Left renal cortex interstitium (tissue), 4 donors: ENCODE measurements at places on chromosomes 12 and 14. TPM values are rescaled to one million over a fixed set of nuclear protein-coding genes. Genes with fewer than 3 reads are reported as not detected.

Gene DACT1
- 33.2 TPM for polyA plus RNA-seq

Gene MYBPC1
- not detected for polyA plus RNA-seq

Gene FAM186B
- polyA plus RNA-seq = 0.97 TPM

Gene KRT6C
- polyA plus RNA-seq = not detected

Gene RTL1
- 0.08 TPM for polyA plus RNA-seq

Gene IFI27L1
- 25.5 TPM for polyA plus RNA-seq

Gene LYZ
- 26.9 TPM for polyA plus RNA-seq

Gene B3GNT4
- polyA plus RNA-seq = 4.2 TPM

Gene GPR135
- 6.1 TPM for polyA plus RNA-seq

Gene RILPL2
- polyA plus RNA-seq = 5.9 TPM

Gene MON2
- 66.7 TPM for polyA plus RNA-seq

Gene LRRC23
- 17.7 TPM for polyA plus RNA-seq

Gene BIN2
- 1.9 TPM for polyA plus RNA-seq

Gene RTRAF
- polyA plus RNA-seq = 256 TPM

Gene TPPP2
- polyA plus RNA-seq = 2.6 TPM

Gene VDR
- 3.6 TPM for polyA plus RNA-seq

Gene SLC39A2
- 1.9 TPM for polyA plus RNA-seq

Gene ABCD2
- 0.05 TPM for polyA plus RNA-seq

Gene BEGAIN
- 3.2 TPM for polyA plus RNA-seq

Gene LIN7A
- polyA plus RNA-seq = 23.0 TPM

Gene RFX4
- polyA plus RNA-seq = 0.36 TPM

Gene CLEC2A
- polyA plus RNA-seq = not detected

Gene NGB
- not detected for polyA plus RNA-seq

Gene CLEC14A
- 16.2 TPM for polyA plus RNA-seq

Gene KCNC2
- 0.34 TPM for polyA plus RNA-seq

Gene MIS18BP1
- polyA plus RNA-seq = 50.9 TPM

Gene C1QL4
- polyA plus RNA-seq = 2.7 TPM

Gene OR4M1
- polyA plus RNA-seq = not detected

Gene AGAP2
- 1.1 TPM for polyA plus RNA-seq

Gene TRPV4
- 15.6 TPM for polyA plus RNA-seq
